ENCODE measurements at places on chromosomes 3 and 15. TPM values are rescaled to one million over a fixed set of nuclear protein-coding genes. Genes with fewer than 3 reads are reported as not detected.

Gene CIP2A
- total RNA-seq: 9.4 TPM

DNA sequence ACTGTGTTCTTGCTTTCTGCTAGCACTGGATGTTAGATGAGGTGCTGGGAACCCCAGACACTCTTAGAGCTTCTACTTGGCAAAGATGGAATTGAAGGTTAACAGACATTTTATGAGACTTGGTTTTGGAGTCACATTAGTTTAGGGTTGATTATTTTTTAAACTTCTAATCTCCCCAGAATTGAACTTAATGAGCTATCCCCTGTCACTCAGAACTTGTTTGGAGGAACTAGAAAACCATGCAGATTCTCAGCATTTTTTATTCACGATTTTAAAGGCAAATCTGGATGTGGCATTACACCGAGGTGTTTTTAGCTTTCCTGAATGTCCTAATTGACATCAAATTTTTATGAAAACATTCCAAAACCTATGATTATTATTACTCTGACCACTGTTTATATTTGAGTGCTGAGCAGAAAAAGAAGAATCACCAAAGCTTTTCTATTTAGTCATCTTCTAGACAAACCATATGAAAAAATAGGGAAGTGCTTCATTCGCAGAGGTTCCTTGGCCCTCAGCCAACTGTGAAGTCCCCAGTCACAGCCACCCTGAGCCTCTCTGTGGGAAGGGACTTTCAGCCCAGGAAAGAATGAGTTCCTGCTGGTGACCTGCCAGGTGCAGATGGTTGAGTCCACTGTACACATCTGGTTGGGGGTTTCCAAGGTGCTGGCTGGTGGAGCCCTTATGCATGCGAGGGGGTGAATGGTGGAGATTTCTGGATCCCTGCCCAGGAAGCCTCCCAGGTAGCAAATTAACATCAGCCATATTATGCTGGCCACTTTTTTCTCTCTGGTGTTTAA, 196.0 kb upstream of the TOPAZ1 start:
- no peak for DNase-seq
- no peak overlapping the region for H3K27ac ChIP-seq
- H3K27me3 ChIP-seq: no peaks in the 10 kb centered on the region
- H3K36me3 ChIP-seq: no peaks in the 10 kb centered on the region

DNA sequence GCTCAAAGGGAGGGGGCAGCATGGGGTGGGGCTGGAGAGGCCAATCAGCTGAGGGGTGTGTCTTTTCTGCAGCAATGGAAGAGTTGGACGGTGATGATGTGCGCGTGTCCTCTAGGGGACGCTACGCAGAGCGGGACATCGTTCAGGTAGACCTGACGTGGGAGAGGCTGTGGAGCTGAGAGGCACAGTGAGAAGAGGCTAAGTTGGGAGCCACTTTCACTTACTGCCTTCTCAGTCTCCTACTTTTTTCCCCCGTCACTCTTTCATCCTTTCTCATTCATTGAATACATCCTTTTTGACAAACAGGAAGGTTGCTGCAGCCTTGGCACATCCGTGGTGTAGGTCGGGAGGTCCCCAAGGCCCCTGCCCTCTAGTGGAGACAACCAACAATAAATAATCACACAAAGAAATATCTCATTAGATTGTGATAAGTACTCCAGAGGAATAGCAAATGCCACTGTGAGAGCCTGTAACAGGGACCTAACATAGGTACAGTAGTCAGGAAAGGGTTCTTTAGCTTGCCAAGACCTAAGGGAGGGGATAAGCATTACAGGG, 4.4 kb upstream of the BRPF1 start:
- H3K36me3 ChIP-seq: no peaks in the 10 kb centered on the region
- peaks cover 24% of the 10 kb centered on the region for H3K27me3 ChIP-seq
- no peak for DNase-seq
- H3K4me1 ChIP-seq: peaks cover 9% of the 10 kb centered on the region

GRCh38 chr3:157135671-157136396, 24.1 kb downstream of the CCNL1 start:
- no peak for DNase-seq
- H3K36me3 ChIP-seq: no peaks in the 10 kb centered on the region
- H3K4me1 ChIP-seq: peaks cover 42% of the 10 kb centered on the region
- H3K4me3 ChIP-seq: no peak overlapping the region

DNA sequence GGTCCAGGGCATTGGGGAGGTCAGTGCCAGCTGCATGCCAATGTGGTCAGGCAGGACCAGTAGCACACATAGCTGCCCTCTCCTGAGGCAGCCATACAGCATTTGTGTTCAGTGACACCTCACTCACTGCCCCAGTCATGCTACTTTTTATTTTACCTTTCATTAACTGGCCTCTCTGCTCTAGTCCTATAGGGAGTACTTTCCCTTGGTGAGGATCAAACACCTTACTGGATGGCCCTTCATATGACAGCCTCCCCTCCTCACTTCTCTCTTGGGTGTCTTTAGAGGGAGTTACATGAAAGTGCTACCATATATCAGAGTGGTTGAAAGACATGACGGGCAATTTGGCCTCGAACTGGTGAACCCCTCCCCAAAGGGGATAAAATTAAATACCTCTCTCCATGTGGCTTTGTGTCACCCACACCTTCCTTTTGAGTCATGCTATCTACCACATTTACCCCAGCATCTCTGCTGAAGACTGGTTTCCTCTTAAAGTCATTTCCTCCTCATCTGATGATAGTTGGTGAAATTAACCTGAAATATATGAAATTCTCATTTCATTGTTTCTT, 17.6 kb downstream of the RLBP1 start:
- no peak overlapping the region for H3K27ac ChIP-seq
- no peaks in the 10 kb centered on the region for H3K36me3 ChIP-seq
- H3K27me3 ChIP-seq: no peaks in the 10 kb centered on the region
- peaks cover 6% of the 10 kb centered on the region for H3K4me1 ChIP-seq
- DNase-seq: peak; percentile 13
- no peak overlapping the region for H3K4me3 ChIP-seq

DNA sequence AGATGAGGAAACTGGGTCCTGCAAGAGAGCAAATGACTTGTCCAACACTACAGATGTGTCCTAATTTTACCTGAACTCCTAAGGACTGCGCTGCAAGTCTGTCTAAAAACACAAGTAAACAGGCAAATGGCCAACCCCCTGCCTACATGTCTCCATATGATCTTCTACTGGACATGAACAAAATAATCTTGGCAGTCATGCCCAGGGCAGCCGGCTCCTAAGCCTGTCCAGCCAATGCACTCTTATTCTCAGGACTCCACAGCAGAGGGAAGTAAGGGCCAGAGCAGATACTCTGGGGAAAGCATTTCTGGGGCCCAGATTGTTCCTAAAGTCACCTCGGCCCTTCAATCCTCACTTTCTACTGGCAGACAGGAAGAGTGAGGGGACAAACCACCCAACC, 10.3 kb downstream of the COLQ start:
- H3K27ac ChIP-seq: no peak overlapping the region
- H3K36me3 ChIP-seq: no peaks in the 10 kb centered on the region
- H3K4me1 ChIP-seq: peaks cover 15% of the 10 kb centered on the region
- no peaks in the 10 kb centered on the region for H3K27me3 ChIP-seq

GRCh38 chr3:195556390-195556789, 13.3 kb upstream of the PPP1R2 start:
- H3K27ac ChIP-seq: no peak overlapping the region
- H3K36me3 ChIP-seq: no peaks in the 10 kb centered on the region
- no peak for DNase-seq
- H3K4me1 ChIP-seq: no peaks in the 10 kb centered on the region
- H3K4me3 ChIP-seq: no peak overlapping the region

All from chondrocyte (in vitro differentiated cells).